ENCODE measurements at places on chromosomes 2 and 18.

- DNase-seq, result no peak
Observed at GRCh38 chr18:9232977-9233376, 96.4 kb downstream of the ANKRD12 start.

DNA sequence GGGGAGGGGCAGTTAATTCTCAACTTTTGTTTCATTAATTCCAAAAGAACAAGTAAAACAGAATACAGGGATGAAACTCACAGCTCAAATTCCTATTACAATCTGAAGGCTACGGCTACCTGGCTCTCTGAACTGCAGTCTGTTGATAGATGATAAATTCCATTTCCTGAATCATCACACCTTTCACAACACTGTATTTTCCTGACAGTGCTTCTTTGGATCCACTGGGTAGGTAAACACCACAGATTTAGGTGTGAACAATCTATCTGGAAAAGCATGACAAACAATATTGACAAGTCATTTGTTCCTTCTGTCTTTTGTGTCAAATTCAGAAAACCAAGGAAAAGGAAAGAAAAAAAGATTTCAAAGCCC is 843.2 kb downstream of the LRRTM4 start:
- DNase-seq, result no peak

DNA sequence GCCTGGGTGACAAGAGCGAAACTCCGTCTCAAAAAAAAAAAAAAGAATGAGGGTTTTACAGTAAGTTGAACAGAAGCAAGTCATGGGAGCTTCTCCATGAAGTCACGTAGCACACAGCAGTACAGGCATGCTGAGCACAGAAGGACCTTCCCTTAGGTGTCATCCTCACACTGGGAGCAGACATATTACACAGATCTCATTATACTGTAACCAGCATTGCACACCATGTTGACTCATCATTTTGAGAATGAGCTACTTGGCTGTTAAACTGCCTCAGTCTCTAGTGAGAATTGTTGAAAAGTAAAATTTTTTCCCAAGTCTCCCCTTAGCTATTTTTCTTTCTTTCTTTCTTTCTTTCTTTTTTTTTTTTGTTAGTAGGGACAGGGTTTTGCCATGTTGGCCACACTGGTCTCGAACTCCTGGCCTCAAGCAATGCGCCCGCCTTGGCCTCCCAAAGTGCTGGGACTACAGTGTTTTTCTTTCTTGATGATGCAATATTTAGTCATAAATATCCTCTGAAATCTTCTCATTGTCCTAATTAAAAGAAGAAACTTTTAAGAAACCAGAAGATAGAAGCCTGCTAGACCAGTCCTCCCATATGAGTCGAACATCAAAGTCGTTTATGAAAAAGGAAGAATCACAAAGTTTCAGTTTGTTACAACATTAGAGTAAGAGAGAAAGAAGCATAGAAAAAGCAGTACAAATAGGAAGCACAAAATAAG is 37.9 kb upstream of the PPP1CB start:
- no peak for DNase-seq

DNA sequence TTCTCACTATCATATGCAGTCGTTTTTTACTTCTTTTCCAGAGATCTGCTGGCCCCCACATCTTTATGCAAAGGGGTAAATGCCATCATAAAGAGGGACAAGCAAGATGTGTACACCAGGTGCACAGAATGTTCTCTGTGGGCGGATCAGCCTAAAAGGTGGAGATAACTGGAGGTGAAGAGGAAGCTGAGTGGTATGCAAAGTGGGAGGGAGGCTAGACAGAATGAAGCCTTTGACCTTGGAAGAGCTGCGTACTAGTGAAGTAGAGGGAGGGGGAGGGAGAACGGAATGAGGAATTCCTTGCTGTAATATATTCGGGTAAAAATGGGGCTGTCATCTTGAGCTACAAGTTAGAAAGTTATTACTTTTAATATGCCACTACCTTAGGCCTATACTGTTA is 287.5 kb upstream of the VRK2 start:
- no peak for DNase-seq

DNA sequence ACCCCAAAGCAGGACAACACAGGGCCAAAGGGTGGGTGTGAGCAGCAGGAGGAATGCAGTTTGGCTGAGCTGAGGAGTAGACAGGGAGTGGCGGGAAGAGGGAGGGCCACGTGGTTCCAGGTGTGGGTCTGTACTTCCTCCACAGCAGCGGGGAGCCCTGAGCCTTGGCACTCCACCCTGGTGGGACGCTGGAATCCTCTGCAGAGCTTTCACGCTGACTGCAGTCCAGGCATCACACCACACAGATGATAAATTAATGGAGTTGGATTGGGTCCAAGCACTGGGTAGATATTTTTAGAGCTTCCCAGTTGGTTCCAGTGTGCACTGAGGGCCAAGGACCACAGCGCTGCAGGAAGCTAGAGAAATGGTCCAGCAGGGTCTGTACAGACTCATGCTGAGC is 67.0 kb upstream of the TMEM200C start:
- no peak for DNase-seq

- no peak for DNase-seq
Observed at GRCh38 chr2:64482765-64483504, 29.0 kb downstream of the LGALSL start.

DNA sequence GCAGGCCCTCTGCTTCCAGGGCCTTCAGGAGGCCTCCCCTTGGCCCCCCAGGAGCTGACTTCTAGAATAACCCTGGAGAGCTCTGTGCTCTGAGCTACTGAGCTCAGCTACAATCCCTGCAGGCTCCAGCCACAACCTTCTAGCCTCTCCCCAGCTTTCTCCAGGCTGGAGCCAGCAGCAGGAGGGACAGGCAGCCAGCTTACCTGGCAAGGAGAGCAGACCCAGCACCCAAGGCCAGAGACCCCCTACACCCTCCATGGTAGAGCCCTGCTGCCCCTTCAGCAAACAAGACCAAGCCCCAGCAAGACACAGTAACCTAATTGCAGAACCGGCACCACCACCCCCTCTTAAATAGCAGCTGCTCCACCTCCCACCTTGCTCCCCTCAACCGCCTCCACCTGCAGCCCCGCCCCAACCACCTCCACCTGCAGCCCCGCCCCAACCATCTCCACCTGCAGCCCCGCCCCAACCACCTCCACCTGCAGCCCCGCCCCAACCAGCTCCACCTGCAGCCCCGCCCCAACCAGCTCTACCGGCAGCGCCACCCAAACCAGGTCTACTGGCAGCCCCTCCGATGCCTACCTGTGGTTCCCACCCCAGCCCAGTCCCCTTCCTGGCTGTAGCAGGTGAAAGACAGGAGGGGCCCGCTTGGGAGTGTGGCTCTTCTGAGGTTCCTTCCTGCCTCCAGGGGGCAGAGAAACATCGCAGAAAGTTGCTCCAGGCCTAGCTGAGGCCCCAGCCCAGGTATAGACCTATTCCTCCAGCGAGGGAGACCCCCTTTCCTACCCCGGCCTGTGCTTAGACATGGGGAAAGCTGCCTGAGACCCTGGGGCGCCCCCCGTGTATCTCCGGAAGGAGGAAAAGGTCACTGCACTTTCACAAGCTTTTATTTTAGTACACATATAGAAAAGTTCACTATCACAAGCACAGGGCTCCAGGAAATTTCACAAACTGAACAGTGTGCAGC is at the start of gene ASTL:
ASTL (minus strand) TSS at position 324 of the 967 bp plus-strand sequence; CDS start at position 258, 66 bp downstream.
- no peak for DNase-seq

DNA sequence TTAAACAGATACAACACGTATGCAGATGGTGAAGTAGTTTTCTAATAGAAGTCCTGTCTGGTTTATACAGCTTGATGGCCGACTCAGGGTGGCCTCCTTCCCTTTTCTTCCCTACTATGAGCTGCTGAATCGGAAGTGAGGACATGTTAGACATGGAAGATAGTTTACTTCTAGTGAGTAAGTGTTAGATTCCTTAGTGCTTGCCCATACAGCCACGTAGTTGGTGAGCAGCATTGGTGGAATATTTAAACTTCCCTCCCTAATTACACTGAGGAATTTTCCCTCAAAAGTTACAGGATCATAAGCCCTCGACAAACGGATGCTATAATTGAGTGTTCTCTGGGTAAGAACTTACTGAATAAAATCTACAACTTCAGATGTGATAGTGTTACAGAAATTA is 52.1 kb downstream of the RHBDD1 start:
- no peak for DNase-seq

GRCh38 chr2:61044636-61045035 is 21.0 kb upstream of the SANBR start:
- no peak for DNase-seq

- no peak for DNase-seq
Observed at GRCh38 chr2:162564140-162564539, 220.2 kb downstream of the GCA start.

GRCh38 chr18:28372186-28372585 is 195.3 kb upstream of the CDH2 start:
- DNase-seq, result no peak

DNA sequence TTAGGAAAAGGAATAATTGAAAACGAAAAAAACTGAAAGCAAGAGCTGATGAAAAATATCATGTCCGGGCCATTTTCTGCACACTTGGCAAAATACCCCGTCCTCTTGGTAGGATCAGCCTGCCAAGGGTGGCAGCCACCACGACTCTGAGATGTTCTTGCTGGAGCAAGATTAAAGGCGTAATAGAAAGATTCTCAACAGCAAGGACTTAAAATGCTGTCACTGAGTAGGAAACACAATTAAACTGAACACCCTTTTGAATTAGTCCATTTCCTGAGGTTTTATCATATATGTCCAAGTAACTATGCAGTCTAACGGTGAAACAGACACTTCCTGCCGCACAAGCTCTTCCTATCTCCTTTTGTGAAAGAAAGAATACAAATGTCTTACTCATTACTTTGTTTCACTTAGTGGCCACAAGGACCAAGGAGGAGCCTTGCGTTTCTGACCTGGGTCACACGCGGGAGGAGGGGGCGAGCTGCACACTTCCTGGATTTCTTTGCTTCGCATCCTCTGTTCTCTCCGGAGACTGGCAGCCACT is 222.7 kb downstream of the PIEZO2 start:
- DNase-seq, result no peak

GRCh38 chr18:2354292-2354691 is 217.0 kb downstream of the METTL4 start:
- no peak for DNase-seq

- DNase-seq, result peak; percentile 6
Observed at GRCh38 chr2:236512902-236513435, 56.7 kb upstream of the ACKR3 start.

- no peak for DNase-seq
Observed at GRCh38 chr2:142892715-142893114, 15.3 kb downstream of the KYNU start.

DNA sequence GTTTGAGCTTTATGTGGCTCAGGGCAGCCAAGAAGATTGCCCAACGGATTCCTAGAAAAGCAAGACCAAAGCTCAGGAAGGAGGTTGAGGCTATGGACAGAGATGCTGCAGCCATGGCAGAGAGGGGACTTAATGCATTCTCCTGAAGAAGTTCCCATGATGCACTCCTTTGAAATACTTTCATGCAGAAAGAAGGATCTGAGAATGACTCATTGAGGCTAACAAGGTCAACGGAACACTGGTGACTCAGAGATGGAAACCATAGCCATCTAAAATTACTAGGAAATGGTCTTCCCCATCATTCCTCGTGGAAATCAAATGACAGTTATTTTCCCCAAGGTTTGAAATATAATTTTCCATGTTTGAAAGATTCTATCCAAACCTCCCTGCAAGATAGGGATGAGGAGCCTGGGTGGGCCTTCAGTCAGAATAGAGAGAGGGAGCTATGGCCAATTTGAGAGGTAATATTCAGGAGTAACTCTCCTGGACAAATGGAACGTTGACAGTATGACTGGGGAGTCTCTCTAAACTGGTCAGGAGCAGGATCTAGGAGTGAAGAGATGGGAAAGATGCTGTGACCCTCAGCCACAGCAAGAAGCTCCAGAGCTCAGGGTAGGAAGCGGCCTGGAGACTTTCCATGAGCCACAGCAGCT is 63.0 kb downstream of the REEP1 start:
- DNase-seq, result peak; percentile 15

DNA sequence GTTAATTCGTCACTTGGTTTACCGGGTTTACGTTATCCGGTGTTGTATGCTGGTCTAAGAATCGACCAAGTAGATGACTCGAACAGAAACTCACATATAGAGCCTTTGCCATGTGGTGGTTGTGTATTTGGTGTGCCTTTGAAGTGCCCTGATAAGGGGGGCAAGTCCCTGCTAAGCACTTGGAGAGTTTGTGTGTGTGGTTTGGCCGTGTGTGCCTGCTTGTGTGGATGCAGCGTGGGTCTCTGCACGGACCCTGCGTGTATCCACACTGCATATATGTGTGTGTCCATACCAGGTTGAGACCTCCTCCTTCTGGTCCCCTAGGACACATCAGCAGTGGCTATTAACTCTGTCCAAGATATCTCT is 2.4 kb upstream of the CELF4 start:
- DNase-seq, result no peak
